ENCODE measurements at places on chromosomes 6 and 20.

DNA sequence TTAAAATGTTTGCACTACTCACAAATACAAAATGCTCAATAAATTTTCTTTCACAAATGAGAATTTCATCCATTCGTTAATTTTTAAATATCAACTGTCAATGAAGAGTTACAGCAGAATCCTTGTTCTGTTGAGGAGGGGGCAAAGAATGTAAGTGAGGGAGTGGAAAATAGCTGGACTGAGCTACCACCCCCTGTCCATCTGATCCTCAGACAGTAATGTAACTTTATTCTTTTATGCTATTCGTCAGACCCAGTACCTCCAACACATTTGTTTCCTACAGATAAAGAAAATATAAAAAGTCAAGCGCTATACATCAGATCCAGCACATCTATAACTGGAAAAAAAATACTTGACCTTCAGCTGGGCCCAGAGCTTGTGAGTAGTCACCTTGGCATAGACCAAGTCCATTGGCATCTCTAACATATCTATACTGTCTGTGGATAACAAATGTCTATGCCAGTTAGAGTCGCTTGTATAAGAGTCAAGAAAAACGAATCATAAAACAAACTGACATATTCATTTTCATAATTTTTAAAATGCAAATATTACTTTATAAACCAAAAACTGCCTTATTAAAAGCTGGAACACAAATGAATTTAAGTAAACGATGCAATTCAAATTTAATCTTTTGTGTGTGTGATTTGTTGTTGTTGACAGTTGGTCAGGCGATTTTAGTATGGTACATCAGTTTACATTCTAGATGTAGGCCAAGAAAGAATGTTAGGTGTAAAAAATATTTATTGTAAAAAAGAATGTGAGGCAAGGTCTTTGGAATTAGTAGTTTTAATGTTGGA lies 57.2 kb upstream of the HFE start:
- no peak for DNase-seq

- DNase-seq: no peak
These were observed 103.9 kb upstream of the PMEPA1 start for GRCh38 chr20:57813509-57814269.

DNA sequence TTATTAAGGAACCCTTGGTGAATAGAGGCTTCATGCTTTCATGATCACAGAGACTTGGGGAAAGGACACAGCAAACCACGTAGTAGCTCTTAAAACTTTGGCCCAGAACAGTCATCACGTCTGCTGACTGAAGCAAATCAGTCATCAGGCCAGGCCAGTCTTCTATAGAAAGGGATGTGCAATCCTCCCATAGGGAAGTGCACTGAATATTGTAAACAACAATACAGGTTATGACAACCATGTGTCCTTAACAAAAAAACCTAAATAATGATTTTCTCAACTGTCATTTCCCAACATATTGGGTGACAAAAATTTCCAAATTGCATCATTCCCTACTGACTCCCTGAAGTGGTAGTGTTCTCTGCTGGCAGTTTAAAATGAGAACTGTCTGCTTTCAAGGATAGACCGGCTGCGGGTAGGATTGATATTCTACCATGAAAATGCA lies 388.2 kb upstream of the CITED2 start:
- no peak for DNase-seq

GRCh38 chr6:150977281-150977680 lies 111.8 kb downstream of the MTHFD1L start:
- DNase-seq: no peak

DNA sequence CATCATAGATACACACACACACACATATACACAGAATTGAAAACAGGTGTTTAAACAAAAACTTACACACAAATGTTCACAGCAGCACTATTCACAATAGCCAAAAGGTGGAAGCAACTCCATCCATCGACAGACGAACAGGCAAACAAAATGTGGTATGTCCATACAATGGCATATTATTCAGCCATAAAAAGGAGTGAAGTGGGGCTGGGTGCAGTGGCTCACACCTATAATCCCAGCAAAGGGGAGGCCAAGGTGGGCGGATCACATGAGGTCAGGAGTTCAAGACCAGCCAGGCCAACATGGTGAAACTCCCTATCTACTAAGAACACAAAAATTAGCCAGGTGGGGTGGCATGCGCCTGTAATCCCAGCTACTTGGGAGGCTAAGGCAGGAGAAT lies 80.3 kb downstream of the CHD6 start:
- DNase-seq: no peak

DNA sequence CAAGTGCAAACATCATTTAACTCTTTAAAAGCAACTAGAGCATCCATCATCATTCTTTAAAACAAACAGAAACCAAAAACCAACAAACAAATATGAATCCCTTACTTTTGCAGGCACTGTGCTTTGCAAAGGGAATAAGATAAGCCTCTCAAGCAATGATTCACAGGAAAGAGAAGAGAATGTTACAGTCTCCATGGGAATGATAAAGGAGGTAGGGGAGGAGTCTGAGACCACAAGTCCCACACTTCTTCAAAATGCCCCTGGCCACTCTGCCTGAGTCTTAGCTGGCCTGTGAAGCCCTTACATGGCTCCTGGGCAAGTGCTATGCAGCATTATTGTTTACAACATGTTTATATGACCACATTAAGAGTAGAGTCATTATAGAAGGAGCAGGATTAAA lies 257.7 kb upstream of the MARCKS start:
- DNase-seq: no peak

GRCh38 chr6:44782892-44783291 lies 395.4 kb downstream of the CDC5L start:
- DNase-seq: no peak

- DNase-seq: no peak
These were observed 506.8 kb upstream of the CITED2 start for GRCh38 chr6:139881236-139881635.

- no peak for DNase-seq
These were observed 81.8 kb downstream of the NFATC2 start for GRCh38 chr20:51460569-51461265.

GRCh38 chr20:41057999-41058673 lies 29.5 kb downstream of the TOP1 start:
- DNase-seq: no peak

DNA sequence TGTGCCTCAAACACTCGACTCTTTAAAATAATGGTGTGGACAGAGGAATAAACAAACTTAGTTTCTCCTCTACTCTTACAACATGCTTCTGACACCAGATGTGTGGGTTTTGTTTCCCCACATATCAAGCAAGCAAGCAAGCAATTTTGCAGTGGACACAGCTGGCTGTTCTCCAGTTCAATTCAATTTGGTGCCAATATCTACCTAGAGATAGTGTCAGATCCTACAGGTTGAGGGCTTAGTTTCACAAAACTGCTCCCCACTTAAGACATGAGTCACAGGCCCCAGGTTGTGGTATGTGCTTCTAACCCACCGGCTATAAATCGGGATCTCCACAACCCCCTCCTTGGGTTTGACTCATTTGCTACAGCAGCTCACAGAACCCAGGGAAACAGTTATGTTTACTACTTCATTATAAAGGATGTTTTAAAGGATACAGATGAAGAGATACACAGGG lies 131.4 kb upstream of the TRAF3IP2 start:
- no peak for DNase-seq

DNA sequence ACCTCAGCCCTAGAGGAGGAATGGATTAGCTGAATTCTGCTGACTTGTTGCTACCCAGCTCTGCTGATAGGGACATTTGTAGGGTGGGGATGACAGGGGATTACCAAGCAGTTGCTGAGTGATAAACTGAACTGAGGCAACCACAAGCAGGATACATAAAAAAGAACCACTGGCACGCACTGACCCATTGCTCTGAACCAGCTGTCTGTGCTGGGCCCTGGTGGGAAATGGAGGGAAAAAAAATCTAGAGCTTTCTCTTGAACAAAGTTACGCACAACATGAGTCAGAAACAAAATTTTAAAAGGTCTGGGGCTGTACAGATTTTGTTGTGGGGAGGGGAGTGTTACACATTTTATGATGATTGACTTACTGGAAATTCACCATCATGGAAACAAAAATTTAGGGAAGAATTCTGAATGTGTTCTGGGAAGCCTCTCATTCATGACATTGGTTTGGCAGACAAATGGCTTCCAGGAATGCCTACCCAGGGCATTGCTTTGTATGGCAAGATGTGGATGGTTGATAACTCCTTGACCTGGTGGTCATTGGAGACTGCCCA lies 37.7 kb downstream of the FOXO3 start:
- DNase-seq: peak; percentile 39

- DNase-seq: no peak
These were observed 956 bp downstream of the CHRNA4 start for GRCh38 chr20:63359937-63360849.

GRCh38 chr20:2509468-2509781 lies 710 bp upstream of the ZNF343 start:
- no peak for DNase-seq

GRCh38 chr20:36569847-36570429 lies 3.5 kb upstream of the TGIF2 start:
- DNase-seq: no peak

GRCh38 chr20:50310673-50311051 lies 120.0 kb downstream of the CEBPB start:
- no peak for DNase-seq

GRCh38 chr20:63239431-63239830 lies 3.7 kb downstream of the BIRC7 start:
- no peak for DNase-seq
